ENCODE measurements at places on chromosomes 11 and 22. TPM values are rescaled to one million over a fixed set of nuclear protein-coding genes. Genes with fewer than 3 reads are reported as not detected.
A peak's percentile ranks its signal among the peaks of the same experiment; 100 is the strongest.

DNA sequence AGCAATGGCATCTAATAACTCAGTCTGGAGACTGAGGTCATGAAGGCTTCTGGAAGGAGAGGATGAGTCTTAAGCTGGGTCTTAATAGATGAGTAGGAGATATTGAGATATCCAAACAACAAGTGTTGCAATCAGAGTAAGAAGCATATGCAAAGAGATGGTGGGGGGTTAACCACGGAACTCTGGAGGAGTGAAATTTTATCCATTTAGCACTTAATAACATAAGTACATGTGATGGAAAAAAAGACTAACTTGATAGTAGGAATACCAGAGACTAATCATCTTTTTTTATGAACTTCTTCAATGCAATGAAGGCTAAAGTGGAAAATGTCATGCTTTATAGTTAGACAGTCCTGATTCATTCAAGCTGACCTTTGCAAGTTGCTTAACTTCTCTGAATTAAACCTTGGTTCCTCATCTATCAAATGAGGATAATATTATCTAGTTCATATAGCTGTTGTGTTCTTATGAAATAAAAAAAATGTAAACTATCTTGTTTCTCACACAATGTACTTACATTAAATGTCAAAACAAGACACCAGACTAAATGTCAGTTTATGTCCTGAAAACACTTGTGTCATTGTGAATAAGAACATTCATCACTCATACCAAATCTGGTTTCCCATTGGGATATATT, 403.1 kb upstream of the CCDC90B start:
- 0 out of 2 replicates have a peak, but pooled peaks cover 10% of the 10 kb centered on the region for H3K4me1 ChIP-seq
- DNase-seq, result peak; percentile 57
- H3K27me3 ChIP-seq, result no peaks in the 10 kb centered on the region
- H3K27ac ChIP-seq, result no peak overlapping the region
- H3K4me3 ChIP-seq, result no peak overlapping the region

GRCh38 chr11:72848846-72849466, 34.7 kb downstream of the ATG16L2 start:
- no peak overlapping the region for H3K4me3 ChIP-seq
- no peaks in the 10 kb centered on the region for H3K4me1 ChIP-seq
- H3K27me3 ChIP-seq, result no peaks in the 10 kb centered on the region
- peak; percentile 56 for DNase-seq

Gene NELL1
- polyA plus RNA-seq, result not detected

- H3K27me3 ChIP-seq, result no peaks in the 10 kb centered on the region
- peak; percentile 77 for DNase-seq
- no peaks in the 10 kb centered on the region for H3K36me3 ChIP-seq
- peaks cover 14% of the 10 kb centered on the region for H3K4me1 ChIP-seq
- H3K4me3 ChIP-seq, result no peak overlapping the region
Measured at GRCh38 chr22:39278040-39278439, 33.3 kb upstream of the PDGFB start.

Gene CHRM1
- polyA plus RNA-seq, result not detected

GRCh38 chr11:114200351-114201133, 95.7 kb upstream of the NNMT start:
- H3K27me3 ChIP-seq, result no peaks in the 10 kb centered on the region
- no peaks in the 10 kb centered on the region for H3K36me3 ChIP-seq
- H3K27ac ChIP-seq, result no peak overlapping the region
- H3K4me1 ChIP-seq, result peaks cover 13% of the 10 kb centered on the region
- no peak overlapping the region for H3K4me3 ChIP-seq
- no peak for DNase-seq

Gene OR4D5
- polyA plus RNA-seq, result not detected

Gene PPARA
- 8.7 TPM for polyA plus RNA-seq

DNA sequence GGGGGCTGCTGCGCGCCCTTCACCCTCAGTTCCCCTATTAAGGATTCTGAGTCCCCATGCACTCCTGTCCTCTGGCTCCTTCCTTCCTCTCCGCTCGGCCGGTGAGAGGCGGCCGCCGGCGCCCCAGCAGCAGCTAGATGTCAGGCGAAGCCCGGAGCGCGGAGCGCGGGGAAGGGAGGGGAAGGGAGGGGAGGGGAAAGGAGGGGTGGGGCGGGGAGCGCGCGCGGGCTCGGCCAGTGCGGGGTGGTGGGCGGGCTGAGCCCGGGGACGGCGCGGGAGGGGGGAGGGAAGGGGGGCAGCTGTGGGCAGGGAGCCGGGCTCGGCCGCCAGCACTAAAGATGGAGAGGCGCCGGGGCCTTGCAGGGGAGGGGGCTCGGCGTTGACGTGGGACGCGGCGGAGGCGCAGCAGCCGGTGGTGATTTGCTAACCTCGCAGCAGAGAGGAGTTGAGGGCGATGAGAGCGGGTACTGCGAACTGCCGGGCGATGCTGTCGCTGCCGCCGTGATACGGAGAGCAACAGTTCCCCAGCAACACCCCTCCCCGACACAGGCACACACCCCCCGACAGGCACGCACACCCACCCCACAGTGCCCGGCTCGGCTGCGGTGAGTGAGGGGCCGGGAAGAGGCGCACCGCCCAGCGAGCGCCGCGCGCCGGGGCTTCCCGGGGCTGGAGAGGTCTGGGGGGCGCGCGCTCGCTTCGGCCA, at the start of gene ZBTB16:
ZBTB16 (plus strand) TSS at position 434 of the 706 bp plus-strand sequence. CDS start 3,590 bp downstream, outside the sequence.
- DNase-seq, result peak; percentile 37
- no peaks in the 10 kb centered on the region for H3K36me3 ChIP-seq
- no peak within 1 kb of the TSS for H3K27ac ChIP-seq
- peaks cover 37% of the 10 kb centered on the region for H3K27me3 ChIP-seq

DNA sequence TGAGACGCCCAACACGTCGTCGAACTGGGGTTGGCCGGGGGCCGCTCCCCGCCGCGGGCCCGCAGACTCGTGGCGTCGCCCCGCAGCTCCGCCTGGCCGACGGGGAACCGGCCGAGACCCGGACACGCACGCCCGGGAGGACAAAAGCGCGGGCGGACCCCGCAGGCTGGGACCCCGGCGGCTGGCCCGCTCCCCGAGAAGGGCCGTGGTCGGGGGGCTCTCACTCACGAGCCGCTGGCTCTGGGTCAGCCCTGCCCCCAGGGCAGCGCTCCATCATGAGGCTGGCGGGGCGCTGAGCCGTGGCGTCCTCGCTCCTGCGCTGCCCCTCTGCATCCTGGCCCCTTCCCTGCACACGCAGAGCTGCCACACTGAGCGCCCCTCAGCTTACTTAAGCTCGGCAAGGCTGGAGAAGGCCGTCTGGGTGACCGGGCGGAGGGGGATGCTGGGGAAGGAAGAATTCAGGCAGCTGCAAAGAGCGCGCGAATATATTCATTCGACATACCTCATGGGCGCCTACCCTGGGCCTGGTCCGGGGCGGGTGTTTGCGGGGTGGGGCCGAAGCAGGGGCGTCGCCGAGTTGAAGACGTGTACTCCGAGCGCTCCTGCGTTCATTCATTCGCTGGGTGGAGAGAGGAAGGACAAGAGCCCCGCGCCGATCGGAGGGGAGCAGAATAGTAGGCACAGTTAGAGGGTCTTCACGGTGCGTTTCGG, 579 bp upstream of the CYB5R2 start:
- H3K27me3 ChIP-seq, result no peaks in the 10 kb centered on the region
- peak overlapping the region; percentile 67 for H3K4me3 ChIP-seq
- H3K4me1 ChIP-seq, result peaks cover 17% of the 10 kb centered on the region
- H3K36me3 ChIP-seq, result no peaks in the 10 kb centered on the region

Gene SAMM50
- 73.7 TPM for polyA plus RNA-seq

GRCh38 chr11:749731-750130, 2.5 kb downstream of the TALDO1 start:
- H3K27ac ChIP-seq, result peak overlapping the region; percentile 87
- peaks cover 10% of the 10 kb centered on the region for H3K4me1 ChIP-seq
- peak; percentile 36 for DNase-seq
- H3K4me3 ChIP-seq, result no peak overlapping the region
- H3K36me3 ChIP-seq, result no peaks in the 10 kb centered on the region
- H3K27me3 ChIP-seq, result no peaks in the 10 kb centered on the region

GRCh38 chr11:22089609-22090008, 103.3 kb upstream of the ANO5 start:
- no peak for DNase-seq
- H3K27ac ChIP-seq, result no peak overlapping the region
- no peaks in the 10 kb centered on the region for H3K27me3 ChIP-seq
- no peaks in the 10 kb centered on the region for H3K36me3 ChIP-seq
- H3K4me1 ChIP-seq, result no peaks in the 10 kb centered on the region

DNA sequence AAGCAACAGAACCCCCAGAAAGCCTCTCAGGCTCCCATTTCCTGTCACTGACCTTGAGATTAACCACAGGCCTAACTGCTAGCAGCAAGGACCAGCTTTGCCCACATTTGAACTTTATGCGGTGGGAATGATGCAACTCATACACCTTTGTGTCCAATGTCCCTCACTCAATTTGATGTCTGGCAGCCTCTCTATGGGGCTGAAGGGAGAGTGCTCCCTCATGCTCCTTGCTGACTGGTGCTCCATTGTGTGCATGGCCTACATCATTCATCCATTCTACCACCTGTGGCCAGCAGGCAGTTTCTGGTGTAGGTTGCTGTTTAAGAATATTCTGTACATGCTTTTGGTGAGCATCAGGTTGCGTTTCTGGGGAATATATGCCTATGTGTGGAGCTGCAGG, 31.9 kb downstream of the KCNQ1OT1 start:
- no peak for DNase-seq
- H3K27ac ChIP-seq, result no peak overlapping the region
- no peaks in the 10 kb centered on the region for H3K36me3 ChIP-seq
- H3K4me3 ChIP-seq, result no peak overlapping the region
- H3K4me1 ChIP-seq, result no peaks in the 10 kb centered on the region

DNA sequence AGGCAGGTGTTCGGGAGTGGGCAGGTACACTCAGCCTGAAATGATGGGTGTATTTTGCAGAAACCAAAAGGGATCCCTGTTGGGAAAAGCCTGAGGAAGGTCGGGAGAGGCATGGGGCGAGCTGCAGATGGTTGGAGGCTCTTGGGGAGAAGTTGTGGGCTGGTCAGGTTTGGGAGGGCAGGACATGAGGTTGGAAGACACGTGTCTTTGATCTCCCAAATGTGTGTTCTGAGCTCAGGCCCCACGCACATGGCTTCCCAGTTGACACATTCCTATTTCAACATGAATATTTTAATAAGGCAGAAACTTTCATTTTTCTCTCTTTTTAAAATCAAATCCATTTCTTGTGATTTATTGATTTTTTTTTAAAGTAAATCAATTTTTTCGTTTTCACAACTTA, 1003.3 kb downstream of the TBC1D22A start:
- H3K27ac ChIP-seq, result no peak overlapping the region
- no peaks in the 10 kb centered on the region for H3K4me1 ChIP-seq
- no peak for DNase-seq
- H3K4me3 ChIP-seq, result no peak overlapping the region
- no peaks in the 10 kb centered on the region for H3K27me3 ChIP-seq
- H3K36me3 ChIP-seq, result no peaks in the 10 kb centered on the region

DNA sequence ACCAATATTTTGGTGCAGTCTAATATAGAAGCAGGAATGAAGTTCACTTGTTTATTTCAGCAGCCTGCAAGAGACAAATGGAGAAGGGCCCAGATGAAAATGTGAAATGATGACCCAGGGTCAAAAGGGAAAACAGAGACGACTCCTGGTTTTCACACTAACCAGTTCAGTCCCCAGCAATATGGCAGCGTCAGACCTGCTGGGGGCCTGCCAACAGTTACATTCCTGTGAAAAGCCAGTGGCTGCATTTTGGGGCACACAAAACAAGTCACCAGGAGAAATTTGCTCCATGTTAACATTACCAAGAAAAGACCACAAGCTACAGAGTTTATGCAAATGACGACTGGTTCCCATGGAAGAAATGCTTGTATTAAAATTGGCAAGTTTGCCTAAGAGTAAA, 80.2 kb downstream of the CCDC34 start:
- no peak overlapping the region for H3K4me3 ChIP-seq
- H3K36me3 ChIP-seq, result no peaks in the 10 kb centered on the region
- H3K27ac ChIP-seq, result peak overlapping the region; percentile 83
- peaks cover 24% of the 10 kb centered on the region for H3K4me1 ChIP-seq

DNA sequence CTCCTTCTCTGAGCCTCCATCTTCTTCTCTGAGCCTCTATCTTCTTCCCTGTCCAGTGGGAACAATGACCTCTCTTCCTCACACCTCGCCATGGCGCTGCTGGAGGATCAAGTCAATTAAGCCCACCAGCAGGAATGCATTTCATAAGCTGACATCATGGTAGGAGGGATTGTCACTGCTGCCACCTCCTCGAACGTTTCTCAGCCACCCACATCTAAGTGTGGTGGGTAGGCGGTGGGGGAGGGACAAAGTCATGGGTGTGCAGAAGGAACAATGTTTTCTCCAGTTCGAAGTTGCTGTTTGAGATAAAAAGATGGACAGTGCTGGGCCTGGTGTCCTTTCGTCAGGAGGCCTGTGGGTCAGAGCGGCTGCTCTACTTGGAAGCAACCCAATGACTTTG, 44.0 kb downstream of the DHCR7 start:
- no peak overlapping the region for H3K4me3 ChIP-seq
- no peaks in the 10 kb centered on the region for H3K4me1 ChIP-seq
- H3K36me3 ChIP-seq, result no peaks in the 10 kb centered on the region

DNA sequence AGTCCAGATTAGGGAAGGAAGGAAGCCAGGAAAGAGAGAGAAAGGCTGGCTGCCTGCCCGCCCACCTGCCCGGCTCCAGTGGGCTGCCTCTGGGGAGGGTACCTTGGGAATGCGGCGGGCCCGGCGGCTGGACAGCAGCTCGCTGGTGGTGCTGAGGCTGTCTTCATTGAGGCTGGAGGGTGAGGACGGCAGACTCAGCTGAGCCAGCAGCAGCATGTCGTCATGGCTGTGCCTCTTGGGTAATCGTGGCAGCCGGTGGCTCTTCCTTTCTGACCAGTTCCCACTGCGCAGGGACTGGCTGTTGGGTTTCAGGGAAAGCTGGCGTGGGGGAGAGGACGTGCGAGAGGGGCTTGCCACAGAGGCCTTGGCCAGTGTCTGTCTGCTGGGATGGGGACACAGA, 32.9 kb downstream of the RPL27A start:
- no peak overlapping the region for H3K27ac ChIP-seq
- H3K4me3 ChIP-seq, result no peak overlapping the region
- peaks cover 34% of the 10 kb centered on the region for H3K4me1 ChIP-seq
- H3K36me3 ChIP-seq, result no peaks in the 10 kb centered on the region
- H3K27me3 ChIP-seq, result no peaks in the 10 kb centered on the region
- no peak for DNase-seq

Gene BSCL2
- 79.0 TPM for polyA plus RNA-seq

Gene KBTBD3
- polyA plus RNA-seq, result 7.7 TPM

- H3K4me1 ChIP-seq, result peaks cover 29% of the 10 kb centered on the region
- H3K36me3 ChIP-seq, result no peaks in the 10 kb centered on the region
- DNase-seq, result peak; percentile 60
Measured at GRCh38 chr11:27611947-27612455, 88.3 kb downstream of the BDNF start.

GRCh38 chr11:56624661-56625110, 10.0 kb upstream of the OR5M1 start:
- H3K27ac ChIP-seq, result no peak overlapping the region
- peaks cover 4% of the 10 kb centered on the region for H3K27me3 ChIP-seq
- no peak overlapping the region for H3K4me3 ChIP-seq
- H3K4me1 ChIP-seq, result peaks cover 4% of the 10 kb centered on the region
- DNase-seq, result peak; percentile 89

Gene SERHL2
- polyA plus RNA-seq, result 5.0 TPM

Gene INSC
- polyA plus RNA-seq, result 1.0 TPM

Gene MS4A3
- not detected for polyA plus RNA-seq

GRCh38 chr11:255176-255575, 18.4 kb downstream of the PSMD13 start:
- H3K4me1 ChIP-seq, result no peaks in the 10 kb centered on the region
- peaks cover 11% of the 10 kb centered on the region for H3K36me3 ChIP-seq
- no peak overlapping the region for H3K27ac ChIP-seq
- no peaks in the 10 kb centered on the region for H3K27me3 ChIP-seq

Gene POU2AF2
- not detected for polyA plus RNA-seq

- H3K4me1 ChIP-seq, result peaks cover 30% of the 10 kb centered on the region
- peak overlapping the region; percentile 92 for H3K27ac ChIP-seq
- H3K4me3 ChIP-seq, result peak overlapping the region; percentile 56
- no peaks in the 10 kb centered on the region for H3K27me3 ChIP-seq
- no peaks in the 10 kb centered on the region for H3K36me3 ChIP-seq
Measured at GRCh38 chr11:113189909-113190667, 124.3 kb upstream of the TTC12 start.

Gene CCDC81
- not detected for polyA plus RNA-seq

Measured in GM23248 (cell line).